ENCODE measurements at places on chromosomes 11 and 22.

DNA sequence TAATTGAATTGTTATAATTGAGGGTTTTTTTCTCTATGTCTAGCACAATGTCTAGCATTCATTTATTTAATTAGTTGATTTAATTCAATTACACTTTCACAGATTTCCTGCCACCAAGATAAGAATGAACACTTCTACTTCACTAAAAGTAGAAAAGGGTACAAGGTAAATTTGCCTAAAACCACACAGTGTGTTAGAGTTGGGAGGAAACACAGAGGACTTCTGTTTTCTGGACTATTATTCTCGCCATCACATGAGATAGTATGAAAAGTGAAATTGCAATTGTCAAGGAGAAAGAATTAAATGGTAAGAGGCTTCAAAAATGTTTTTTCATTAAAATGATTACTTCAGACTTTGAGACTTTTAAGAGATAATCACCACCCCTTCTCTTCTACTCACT, 109.5 kb downstream of the ETS1 start:
- no peak for DNase-seq

DNA sequence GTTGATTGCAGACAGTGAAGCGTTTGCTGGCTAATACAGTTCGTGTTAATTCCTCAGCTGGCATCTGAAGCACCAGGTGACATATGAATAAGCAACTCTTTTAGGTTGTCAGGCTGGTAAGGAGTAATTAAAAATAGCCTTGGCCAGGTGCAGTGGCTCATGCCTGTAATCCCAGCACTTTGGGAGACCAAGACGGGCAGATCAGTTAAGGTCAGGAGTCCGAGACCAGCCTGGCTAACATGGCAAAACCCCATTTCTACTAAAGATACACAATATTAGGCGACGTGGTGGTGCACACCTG, 74.9 kb downstream of the CECR2 start:
- DNase-seq, result no peak

DNA sequence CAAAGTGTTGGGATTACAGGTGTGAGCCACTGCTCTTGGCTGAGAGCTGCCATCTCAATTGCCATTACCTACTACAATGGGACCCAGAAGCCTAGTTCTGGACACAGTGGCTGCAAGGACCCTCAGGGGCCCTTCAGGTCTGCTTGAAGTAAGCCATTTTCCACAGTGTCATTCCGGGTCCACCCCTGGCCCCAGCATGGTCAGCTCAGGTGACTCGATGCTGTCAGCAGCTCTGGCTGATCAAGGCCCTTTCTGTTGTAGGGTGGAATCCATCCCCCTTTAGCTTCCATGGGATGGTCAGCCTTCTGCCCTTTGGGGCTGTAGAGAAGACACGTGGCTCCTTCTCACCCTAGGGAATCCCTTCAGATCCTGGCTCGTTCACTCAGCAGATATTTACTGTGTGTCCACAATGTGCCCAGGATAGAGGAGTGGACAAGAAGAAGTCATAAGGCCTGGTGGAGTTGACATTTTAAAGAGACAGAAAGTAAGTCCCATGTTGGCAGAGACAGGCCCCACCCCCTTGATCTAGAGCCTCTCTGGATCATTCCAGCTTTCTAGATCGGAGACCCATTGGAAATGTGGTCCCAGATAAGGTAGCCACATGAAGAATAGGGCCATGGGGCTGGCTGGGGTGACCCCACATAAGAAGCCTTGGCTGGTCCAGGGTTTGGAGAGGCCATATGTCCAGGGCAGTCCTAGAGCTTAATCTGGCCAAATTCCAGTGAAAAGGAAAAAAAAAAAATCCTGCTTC, 15.1 kb upstream of the KAT5 start:
- no peak for DNase-seq

- DNase-seq, result no peak
Measured at GRCh38 chr11:120135838-120136237, 2.1 kb downstream of the TRIM29 start.

DNA sequence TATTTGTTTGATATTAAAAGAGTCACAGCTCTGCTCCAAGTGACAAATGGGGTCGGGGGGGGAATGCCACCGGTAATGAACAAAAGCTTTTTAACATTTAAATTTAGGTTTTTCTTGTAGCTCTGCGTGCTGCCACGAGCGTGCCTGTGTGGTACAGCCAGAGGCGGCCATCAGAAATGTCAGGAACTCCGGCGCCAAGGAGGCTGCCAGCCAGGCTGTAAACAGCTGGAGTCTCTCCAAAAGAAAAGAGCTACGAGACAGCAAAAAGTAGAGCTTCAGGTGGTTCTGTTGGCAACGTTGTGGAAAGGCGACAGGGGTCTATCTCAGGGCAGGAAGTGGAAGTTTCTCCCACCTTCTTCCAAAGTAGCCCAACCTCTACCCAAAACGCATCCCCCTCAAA, 532.8 kb downstream of the OPCML start:
- no peak for DNase-seq

DNA sequence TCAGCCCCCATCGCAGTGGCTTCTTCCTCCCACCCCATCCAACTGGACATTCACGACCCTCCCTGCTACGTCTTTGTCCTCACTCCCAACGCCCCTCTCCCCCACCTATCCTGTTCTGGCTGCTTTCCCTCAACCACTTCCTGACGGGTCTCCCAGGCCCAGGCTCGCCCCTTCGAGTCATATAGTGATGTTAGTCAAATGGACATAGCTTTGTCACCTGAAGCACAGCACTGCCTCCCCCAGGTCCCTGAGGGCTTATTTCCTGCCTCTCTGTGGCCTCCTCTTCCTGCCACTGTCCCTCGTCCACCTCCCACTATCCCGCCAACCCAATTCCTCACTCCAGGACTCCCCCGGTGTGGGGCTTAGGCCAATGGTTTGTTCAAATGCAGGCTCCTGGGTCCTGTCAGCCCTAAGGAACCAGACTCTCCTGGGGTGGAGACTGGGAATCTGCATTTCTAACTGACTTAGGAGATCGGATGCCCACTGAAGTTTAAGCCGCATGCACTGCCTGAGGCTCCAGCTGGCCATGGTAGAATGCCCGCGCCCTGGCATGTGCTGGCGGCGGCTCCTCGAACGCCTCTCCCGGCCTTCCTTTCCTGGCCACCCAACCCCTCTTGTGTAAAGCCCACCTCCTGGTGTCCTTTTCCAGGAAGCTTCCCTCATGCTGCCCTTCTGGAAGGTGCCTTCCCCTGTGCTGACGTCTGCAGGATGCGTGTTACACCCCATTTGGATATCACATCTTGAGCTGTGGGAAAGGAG, 18.3 kb downstream of the SUN2 start:
- DNase-seq, result no peak

DNA sequence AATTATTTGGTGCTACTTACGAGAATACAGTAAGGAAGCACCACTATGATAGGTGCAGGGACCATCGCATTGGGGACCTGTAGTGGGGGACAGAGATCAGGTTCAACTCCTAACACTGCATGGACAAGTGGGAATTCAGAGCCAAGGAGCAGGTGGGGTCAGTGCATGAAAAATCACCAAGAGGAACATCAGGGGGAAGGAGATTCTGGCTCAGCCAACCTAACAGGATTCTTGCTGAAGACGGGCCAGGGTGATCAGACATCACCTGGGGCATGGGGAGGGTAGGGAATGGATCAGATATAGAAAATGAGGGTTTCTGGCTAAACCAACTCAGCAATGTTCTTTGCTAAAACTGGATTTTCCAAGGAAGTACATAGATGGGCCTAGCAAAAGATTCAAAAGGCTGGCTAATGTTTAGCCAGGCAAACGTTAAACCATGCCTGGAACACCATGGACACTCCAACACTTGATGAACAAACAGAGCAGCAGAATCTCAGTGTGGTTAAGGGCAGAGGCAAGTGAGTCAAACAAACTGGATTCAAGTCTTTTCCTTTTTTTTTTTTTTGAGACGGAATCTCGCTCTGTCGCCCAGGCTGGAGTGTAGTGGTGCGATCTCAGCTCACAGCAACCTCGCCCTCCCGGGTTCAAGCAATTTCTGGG, 70.0 kb downstream of the MICAL3 start:
- DNase-seq, result no peak

DNA sequence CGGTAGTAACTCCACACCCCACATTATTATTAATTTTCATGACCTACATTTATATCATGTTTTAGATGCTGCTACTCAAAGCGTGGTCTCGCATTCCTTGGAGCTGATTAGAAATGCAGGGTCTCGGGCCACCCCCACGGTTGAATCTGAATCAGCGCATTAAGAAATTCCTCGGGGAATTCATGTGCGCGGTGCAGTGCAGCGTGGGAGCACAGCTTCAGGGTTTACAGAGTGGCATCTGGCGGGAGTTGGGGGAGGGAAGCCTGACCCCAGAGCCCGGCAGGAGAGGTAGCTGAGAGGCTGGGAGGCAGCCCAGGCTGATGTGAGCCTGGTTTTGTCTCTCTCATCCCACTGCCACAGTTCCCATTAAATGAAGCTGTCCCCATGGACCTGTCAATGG, 48.1 kb upstream of the DAGLA start:
- DNase-seq, result no peak

DNA sequence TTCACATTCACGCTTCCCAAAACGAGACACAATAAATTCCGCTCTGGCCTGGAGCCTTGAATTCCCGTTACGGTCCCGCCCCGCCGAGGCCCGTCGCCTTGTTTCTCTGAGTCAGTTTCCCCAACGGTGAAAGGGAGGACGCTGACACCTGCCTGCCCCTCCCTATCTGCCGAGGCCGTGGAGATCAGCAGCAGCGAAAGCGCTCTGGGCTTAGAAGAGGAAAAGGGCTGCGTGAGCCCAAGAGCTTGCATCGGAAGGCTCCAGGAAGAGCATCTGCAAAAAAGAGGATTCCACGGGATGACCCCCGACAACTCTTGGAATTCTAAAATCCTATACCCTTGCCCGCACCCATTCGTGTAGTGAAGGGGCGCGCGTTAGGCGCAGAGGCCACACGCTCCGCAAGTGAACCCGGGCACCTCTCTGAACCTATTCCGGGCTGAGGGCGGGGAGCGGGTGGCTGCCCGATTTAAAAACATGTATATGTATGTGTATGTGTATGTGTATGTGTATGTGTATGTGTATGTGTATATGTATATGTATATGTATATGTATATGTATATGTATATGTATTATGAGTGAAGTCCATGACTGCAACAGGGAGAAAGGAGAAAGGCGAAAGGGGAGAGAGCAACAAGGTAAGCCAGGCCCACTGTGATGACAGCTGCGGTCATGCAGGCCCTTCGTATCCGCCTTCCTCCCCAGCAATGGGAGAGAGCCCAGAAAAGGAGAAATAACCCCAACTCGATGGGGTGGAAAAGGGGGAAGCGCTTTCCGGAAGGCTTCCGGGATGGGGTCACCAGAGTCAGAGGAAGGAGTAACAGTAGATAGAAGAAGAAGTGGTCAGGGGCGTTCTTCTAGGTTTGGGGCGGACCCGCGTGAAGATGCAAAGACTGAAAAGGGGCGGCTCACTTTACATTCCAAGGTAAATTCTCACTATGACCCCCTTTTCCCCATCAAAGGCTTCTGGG, 948 bp upstream of the MRTFA start:
- DNase-seq, result peak; percentile 58

- no peak for DNase-seq
Measured at GRCh38 chr11:118975771-118976709, 4.5 kb downstream of the FOXR1 start.

DNA sequence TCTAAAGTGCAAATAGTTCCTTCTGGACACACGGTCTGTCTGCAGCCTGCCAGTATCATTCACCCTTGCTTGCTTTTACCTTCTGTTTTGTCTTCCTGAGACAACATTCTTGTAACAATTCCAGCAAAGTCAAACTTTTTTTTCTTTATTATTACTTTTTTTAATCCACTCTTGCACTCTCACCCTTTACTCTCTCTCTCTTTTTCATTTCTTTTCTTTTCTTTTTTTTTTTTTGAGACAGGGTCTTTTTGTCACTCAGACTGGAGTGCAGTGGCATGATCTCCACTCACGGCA, 53.7 kb downstream of the MCHR1 start:
- DNase-seq, result no peak

DNA sequence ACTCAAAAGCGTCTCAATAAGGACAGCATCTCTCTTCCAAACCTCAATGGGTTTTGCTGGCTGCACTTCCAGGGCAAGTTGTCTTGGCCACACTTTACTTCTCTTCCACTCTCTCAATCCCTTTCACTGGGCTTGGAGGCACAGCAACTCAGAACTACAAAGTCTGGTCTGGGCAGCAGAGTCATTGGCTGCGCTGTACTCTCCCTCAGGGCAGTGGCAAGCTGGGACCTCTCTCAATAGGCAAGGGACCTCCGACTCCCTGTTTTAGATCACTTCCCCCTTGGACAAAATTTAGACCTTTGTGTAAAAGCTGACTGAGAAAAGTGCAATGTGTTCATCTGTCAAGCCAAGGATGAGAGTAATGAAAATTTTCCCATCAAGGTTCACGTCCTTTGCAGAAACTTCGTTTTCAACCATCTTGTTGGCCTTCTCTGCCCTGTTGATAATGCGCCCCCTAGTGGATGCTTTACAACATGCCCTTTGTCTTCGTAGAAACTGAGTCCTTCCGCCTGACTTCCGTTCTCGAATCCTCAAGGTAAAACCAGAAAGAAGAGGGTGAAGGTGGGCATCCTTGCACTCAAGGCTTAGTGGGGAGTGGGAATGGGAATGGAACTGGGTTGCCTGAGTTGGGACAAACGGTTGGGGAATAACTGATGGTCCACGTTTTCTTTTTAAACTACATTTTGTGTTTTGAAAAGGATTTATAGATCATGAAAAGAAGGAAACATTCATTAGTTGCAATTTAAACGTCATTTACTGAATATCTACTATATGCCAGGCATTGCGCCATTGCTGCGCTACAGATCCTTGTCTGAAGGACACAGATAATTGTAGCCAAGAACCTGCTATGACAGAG, 99.1 kb downstream of the CD44 start:
- DNase-seq, result no peak

- no peak for DNase-seq
Measured at GRCh38 chr11:12382451-12382850, 5.1 kb downstream of the PARVA start.

DNA sequence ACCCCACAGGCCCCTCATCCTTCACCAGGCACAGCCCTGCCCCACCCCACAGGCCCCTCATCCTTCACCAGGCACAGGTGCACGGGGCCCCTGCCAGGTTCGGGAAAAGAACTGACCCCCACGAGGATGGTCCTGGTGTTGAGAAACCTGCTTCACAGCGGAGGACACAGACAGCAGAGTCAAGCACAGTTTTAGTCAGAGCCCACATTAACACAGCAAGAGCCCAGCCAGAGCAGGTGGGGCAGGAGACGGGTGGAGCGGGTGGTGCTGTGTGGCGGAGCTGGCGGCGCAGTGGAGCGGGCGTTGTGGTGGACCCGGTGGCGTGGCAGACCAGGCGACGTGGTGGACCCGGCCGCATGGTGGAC, 1085.5 kb downstream of the BRD1 start:
- DNase-seq, result no peak

DNA sequence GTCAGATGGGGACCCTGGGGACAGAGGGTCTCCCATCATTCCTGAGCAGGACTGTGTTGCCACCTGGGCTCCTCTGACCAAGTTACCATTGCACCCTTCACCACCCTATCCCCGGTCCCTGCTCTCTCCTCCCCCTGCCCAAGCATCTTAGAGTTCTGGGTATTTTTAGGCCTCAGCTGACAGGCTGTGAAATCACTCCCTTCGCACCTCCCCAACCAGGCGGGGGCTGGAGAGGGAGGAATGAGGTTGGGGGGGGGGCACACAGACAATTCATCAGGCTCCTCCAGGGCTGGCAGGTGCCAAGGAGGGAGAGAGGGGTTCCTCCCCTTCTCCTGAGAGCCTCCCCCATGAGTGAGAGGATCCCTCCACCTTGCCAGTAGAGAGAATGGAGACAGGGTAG, 9.0 kb downstream of the SYT7 start:
- no peak for DNase-seq

Measured in activated CD4-positive, alpha-beta T cell treated with anti-CD3 and anti-CD28 coated beads, Interleukin-2, amount 50 U/mL, for 24 hours (primary cell).